Large intestine (tissue), 12 donors: ENCODE measurements at places on chromosomes 12 and 14. TPM values are rescaled to one million over a fixed set of nuclear protein-coding genes. Genes with fewer than 3 reads are reported as not detected.
A peak's percentile ranks its signal among the peaks of the same experiment; 100 is the strongest.

GRCh38 chr12:87952223-87952622 lies 77.0 kb downstream of the C12orf50 start:
- no peak for DNase-seq

- peak; percentile 69 for DNase-seq
Observed at GRCh38 chr12:46523863-46524770, 151.5 kb upstream of the SLC38A2 start.

TPCN1 gene
- 65.5 TPM for polyA plus RNA-seq

DNA sequence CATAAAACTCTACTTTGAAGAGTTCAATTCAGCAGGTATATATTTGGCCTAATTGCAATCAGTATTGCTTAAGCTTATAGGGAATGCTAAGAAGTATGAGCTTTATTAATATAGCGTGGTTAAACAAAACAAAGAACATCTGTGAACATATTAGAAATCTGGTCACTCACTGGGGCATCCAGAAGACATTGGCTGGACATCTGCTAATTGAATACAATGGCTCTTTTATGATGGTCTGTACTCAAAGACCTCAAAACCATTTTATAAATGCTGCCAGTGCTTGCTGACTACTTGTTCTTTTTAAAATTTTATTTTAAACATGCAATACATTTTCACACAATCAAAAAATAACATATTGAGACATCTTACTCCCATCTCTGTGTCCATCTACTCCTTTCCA lies 173.0 kb downstream of the STXBP6 start:
- DNase-seq, result no peak

GRCh38 chr14:41482861-41483260 lies 123.8 kb upstream of the LRFN5 start:
- DNase-seq, result no peak

DNA sequence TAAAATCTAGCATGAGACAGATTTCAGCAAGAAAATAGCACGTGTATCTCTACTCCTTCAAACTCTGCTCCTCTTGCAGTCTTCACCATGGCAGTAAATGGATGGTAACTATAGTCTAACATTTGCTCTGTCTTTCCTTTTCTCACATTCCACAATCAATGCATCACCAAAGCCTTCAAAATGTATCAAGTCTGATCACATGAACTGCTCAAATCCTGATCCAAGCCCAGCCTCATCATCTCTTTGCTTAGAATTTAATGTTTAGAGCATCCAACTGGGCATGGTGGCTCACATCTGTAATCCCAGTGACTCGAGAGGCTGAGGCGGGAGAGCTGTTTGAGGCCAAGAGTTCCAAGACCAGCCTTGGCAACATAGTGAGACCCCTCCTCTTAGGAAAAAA lies 45.9 kb downstream of the CDK17 start:
- no peak for DNase-seq

DNA sequence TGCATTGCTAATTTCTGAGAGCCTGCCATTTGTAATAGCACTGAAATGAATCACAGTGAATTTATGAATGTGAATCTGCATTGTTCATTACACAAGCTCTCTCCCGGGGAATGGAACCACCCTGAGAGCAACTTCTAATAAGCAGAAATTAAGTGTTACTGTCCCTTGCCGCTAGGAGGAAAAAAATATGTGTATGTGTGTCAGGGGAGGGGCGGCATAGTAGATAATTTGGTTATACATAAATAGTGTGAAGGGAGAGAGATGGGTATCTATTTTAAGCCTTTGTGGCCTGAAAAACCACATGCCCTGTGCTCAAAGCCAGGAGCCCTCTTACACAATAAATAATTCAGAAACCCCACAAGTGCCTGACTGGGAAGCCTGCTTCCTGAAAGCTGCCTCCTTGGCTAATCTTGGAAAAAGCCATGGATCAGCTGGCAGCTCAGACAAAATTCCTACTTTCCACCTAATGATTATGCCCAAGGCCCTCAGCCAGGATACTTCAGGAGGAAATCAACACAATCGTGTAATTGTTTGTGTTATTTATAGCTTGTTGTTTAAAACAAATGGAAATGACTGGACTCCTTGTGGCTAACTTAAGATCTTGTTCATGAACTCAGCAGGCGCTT lies 366.2 kb upstream of the KITLG start:
- no peak for DNase-seq

- no peak for DNase-seq
Observed at GRCh38 chr12:24708718-24709117, 240.2 kb downstream of the BCAT1 start.

GRCh38 chr14:69354383-69355153 lies 43.5 kb downstream of the ERH start:
- DNase-seq, result peak; percentile 88

ACADS gene
- polyA plus RNA-seq, result 50.2 TPM

DNA sequence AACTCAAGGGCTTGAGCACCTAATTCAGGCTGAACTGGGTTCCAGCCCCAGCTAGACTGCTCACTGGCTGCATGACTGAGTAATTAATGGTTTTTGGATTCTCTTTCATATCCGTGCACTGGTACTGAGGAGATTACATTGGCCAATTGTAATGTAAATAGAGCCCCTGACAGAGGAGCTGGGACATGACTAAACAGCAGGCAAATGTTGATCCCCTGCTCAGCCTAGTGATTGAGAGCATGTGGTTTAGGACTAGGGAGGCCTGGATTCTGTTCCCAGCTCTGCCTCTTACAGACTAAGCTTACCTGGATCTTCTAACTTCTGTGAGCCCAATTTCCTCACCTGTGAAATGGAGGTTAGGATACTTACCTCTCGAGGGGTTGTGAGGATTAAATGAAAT lies 204.3 kb downstream of the ESR2 start:
- DNase-seq, result no peak

GRCh38 chr12:3034067-3034750 lies 43.0 kb upstream of the TSPAN9 start:
- DNase-seq, result peak; percentile 40

PPP1R36 gene
- polyA plus RNA-seq, result 2.6 TPM

DNA sequence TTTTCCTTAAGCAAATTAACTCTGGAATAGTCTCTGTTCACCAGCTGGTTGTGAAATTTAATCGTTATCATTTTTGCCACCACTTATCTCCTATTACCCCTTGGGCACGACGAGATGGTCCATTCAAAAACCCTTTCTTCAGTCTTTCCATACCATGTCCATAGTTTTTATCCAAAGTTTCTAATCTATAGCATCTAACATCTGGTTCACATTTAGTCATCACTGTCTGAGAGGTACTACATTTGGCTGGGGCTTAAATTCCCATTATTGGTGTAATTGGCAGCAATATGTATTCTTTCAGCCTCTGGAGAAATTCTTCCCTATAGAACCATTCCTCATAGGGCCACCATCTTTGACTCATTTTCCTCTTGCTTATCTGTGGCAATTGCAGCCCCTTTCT lies 163.5 kb downstream of the CCER1 start:
- no peak for DNase-seq

DNA sequence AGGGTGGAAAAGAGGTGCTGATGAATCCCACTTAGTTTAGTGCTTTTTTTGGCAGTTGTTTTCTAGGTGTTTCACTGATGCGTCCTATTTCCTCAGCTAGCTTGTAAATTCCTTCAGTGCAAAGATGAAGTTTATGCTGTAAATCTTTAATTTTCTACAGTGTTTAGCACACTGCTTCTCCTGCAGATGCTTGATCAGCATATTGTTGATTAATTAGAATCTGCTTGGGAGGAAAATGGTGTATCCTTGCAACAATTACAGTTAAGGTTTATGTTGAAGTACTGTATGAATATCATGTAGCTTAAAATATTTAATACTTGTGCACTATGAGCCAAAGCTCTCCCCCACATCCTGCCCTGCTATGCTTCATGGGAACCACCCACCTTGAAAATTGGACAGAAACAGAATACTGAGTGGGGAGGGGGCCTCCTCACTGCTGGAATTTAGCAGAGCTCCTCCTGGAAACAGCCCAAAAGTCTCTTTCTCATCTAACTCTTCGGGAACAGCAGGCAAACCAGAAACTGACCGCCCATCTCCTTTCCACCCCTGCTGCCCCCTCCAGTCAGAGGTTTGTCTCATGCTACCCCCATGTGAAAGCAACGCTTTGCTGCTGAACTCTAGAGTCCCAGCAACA lies 20.3 kb upstream of the DHRS4 start:
- no peak for DNase-seq

DNA sequence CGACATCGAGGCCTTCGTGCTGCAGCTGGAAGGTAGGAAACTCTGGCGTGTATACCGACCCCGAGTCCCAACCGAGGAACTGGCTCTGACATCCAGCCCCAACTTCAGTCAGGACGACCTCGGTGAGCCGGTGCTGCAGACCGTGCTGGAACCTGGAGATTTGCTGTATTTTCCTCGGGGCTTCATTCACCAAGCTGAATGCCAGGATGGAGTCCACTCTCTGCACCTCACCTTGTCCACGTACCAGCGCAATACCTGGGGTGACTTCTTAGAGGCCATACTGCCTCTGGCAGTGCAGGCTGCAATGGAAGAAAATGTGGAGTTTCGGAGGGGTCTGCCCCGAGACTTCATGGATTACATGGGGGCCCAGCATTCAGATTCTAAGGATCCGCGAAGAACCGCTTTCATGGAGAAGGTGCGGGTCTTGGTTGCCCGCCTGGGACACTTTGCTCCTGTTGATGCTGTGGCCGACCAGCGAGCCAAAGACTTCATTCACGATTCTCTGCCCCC lies 1.4 kb downstream of the RIOX1 start:
- no peak for DNase-seq

PGF gene
- polyA plus RNA-seq, result 9.1 TPM

DNA sequence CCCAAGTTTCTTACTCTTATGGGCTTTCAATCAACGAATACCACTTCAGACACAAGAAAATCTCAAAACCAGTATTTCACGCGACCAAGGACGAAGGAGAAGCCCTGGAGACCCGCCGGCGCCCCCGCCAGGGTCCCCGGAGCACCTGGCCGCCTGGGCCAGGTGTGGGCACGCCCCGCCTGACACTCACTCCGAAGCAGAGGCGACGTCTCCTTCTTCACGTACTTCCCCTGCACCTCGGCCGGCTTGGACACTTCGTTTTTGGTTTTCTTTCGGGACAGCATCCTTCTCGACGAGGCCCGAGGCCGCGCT lies 466 bp downstream of the SAV1 start:
- DNase-seq, result peak; percentile 13

GRCh38 chr12:1287446-1287975 lies 296.5 kb downstream of the ERC1 start:
- no peak for DNase-seq

GRCh38 chr12:79344855-79345847 lies 345.6 kb downstream of the PAWR start:
- DNase-seq, result peak; percentile 27

DGKA gene
- 17.4 TPM for polyA plus RNA-seq
